Activated T-cell treated with anti-CD3 and anti-CD28 coated beads for 24 hours (primary cell): ENCODE measurements at places on chromosomes 16 and 17.

GRCh38 chr16:64051824-64052223 is 1070.0 kb downstream of the CDH11 start:
- no peak for DNase-seq

DNA sequence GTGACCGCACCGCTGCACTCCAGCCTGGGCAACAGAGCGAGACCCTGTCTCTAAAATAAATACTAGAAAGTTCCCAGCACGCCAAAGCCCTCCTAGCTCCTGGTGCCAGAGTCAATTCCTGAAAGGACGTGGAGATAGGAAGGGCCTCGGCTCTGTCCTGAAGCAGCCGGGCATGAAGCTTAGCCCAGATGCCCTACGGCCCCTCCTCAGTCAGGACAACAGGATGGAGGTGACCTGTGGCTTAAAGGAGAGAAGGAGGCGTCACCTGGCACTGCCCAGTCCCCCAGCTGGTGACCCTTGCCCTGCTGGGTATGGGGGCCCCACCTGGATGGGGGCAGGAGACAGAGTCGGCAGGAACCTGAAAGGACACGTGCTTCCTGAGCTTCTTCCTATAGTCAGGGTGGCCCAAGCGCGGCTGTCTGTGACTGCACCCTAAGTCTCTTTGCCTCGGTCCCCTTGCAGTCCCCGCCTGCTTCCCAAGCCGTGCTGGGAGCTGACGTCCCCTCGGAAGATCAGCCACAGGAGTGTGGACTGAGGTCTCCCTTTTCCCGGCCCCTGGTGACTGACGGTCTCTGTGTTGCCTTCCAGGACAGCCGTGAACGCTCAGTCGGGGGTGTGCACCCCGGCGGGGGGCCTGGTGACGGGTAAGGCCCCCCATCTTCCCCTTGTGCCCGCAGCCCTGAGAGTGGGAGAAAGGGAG is 14.9 kb upstream of the RNF213 start:
- DNase-seq, result no peak

GRCh38 chr17:11996722-11997146 is 541 bp downstream of the ZNF18 start:
- DNase-seq, result no peak

DNA sequence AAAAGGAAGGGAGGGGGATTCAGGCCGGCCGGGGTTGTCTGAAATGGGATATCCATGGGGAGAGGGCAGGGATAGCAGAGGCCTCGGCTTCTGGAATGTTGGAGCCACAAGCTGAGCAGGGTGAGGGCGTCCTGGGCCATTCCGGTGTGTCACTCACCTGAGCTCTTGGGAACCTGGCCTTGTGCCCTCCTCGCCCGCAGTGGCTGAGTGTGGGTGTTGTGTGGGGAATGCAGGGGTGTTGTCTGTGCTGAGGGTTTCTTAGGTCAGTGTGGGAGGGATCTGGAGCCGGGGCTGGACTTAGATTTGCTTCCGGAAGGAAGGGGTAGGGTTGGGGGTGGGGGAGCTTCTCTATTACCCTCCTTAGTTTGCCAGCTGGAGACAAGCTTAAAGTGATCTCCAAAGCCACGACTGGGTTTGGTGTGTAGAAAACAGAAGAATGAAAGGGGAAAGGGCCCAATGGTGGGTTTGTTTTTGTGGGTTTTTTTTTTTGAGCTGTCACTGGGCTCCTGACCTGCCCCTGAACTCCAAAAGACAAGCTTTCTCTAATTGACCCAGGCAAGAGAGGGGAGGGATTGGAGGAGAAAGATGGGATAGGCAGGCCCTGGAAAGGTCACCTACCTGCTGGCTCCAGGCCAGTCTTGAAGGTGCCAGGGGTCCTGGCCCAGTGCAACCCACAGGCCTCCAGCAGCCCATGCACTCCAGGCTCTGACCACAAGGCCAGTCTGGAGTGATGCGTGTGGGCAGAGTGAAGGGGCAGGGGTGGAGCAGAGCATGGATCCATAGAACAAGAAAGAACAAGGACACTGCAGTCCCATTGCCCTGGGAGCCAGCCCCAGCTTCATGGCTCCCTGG is at the start of gene SULT1A2:
SULT1A2 (minus strand) TSS at position 211 of the 852 bp plus-strand sequence. CDS start 1,120 bp downstream, outside the sequence.
- DNase-seq, result no peak

DNA sequence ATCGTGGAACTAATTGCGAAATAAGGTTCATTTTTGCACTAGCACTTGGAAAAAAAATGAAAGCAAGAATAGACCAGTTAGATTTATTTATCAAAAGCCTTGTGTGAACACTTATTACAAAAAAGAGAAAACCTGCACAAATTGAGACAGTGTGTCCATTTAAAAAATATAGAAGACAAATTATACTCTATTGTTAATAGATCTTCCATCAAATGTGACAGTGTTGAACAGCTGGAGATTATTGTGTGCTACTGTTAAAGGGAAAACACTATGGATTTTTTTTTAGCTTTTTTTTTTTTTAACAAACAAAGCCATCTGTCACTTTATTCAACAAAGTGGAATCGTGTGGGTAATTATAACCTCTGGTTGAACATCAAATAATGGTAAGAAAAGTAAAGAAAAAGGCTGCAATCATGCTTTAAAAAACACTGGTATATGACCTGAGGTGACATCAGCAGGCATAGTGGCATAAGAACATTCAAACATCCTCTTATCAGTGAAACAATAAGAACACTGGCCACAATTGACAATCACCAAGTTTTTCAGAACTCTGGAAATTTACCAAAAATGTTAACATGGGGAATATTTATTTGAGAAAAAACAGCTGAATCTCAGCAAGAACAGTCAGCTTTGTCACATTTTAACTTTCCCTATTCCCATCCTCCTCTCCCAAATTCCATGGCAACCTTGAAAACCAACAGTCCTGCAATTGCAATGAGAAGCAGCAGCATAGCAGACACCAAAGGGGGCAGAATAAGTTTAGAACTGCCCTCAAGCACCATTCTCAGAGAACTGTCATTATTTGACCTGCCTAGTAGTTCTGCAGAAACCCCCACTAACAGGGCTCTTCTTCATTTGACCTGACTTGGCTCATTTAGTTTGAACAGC is 442.3 kb upstream of the MON1B start:
- DNase-seq, result no peak

DNA sequence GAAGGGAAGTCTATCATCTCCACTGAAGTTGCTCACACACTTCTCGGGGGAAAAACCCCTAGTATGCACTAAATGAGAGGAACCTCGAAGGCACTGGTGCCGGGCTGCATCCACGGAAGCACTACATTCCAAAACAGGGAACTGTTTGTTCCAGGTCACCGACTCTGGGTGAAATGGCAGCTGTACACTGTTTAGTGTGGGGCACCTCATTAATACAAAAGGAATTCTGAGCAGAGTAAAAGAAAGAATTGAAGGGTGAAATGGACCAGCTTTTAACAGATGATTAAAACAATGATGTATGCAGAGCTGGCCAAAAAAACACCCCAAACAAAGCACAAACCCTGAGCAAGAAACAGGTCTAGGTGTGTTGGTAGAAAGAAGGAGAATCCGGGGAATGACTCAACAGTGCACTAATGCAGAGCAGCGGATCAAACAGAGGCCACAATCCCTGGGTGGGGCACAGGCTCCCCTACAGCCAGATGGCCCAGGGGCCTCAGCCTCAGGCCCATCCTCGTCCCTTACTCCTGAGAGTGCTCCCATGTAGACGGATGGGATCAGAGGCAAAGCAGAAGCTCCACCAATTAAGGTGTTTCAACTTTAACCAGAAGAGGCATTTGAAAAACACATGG is 161.5 kb downstream of the ZFHX3 start:
- no peak for DNase-seq

DNA sequence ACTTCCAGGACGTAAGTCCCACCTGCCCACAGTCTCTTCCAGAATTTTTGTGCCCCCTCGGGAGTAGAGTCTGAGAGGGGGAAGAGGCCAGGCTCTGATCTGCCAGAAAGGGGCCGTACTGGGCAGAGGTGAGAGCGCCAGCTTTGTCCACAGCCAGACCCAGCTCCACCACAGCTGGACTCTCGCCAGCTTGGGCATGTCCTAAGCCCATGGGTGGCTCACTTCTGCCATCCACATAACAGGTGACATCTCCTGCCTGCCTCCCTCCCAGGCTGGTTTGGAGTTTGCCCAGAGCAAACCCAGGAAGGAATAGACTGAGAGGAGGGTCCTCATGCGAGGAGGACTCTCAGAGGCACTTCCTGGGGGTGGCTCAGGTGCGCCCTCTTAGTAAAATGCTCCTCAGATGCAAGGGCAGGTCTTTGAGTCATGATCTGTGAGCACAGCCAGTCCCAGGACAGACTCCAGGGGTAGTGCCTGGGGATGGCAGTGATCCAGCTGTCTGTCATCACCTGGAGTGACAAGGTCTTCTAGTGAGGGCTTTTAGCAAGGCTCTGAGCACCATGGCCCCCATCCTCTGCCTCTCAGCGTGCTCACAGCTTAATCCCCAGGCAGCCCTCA is 89.2 kb downstream of the AMFR start:
- DNase-seq, result no peak
